ENCODE measurements at places on chromosomes 7 and 10. TPM values are rescaled to one million over a fixed set of nuclear protein-coding genes. Genes with fewer than 3 reads are reported as not detected.

Gene RBM17
- total RNA-seq, result 46.1 TPM

Gene SH2D4B
- total RNA-seq, result not detected

Gene TLL2
- total RNA-seq, result 0.17 TPM

Gene LIPK
- total RNA-seq, result not detected

Gene SDK1
- total RNA-seq, result 8.6 TPM

Gene NME8
- not detected for total RNA-seq

Gene CCZ1
- 35.7 TPM for total RNA-seq

Gene PRXL2A
- 13.9 TPM for total RNA-seq

GRCh38 chr10:123297175-123297574 is 143.0 kb downstream of the BUB3 start:
- H3K4me1 ChIP-seq, result no peaks in the 10 kb centered on the region
- no peaks in the 10 kb centered on the region for H3K27me3 ChIP-seq
- H3K27ac ChIP-seq, result no peak overlapping the region
- H3K36me3 ChIP-seq, result no peaks in the 10 kb centered on the region
- no peak overlapping the region for H3K4me3 ChIP-seq
- DNase-seq, result no peak

- no peaks in the 10 kb centered on the region for H3K27me3 ChIP-seq
- no peaks in the 10 kb centered on the region for H3K4me1 ChIP-seq
- DNase-seq, result no peak
- H3K36me3 ChIP-seq, result peaks cover 8% of the 10 kb centered on the region
- no peak overlapping the region for H3K4me3 ChIP-seq
- H3K27ac ChIP-seq, result no peak overlapping the region
These were observed 126.4 kb downstream of the ARHGAP22 start for GRCh38 chr10:48478469-48478868.

GRCh38 chr7:55490099-55490498 is 82.2 kb downstream of the VOPP1 start:
- H3K4me3 ChIP-seq, result no peak overlapping the region
- no peak overlapping the region for H3K27ac ChIP-seq
- no peaks in the 10 kb centered on the region for H3K4me1 ChIP-seq
- no peak for DNase-seq

- no peaks in the 10 kb centered on the region for H3K36me3 ChIP-seq
- no peaks in the 10 kb centered on the region for H3K4me1 ChIP-seq
- DNase-seq, result no peak
- H3K27me3 ChIP-seq, result no peaks in the 10 kb centered on the region
- H3K27ac ChIP-seq, result no peak overlapping the region
These were observed 150.4 kb upstream of the SEMA3E start for GRCh38 chr7:83799333-83799732.

DNA sequence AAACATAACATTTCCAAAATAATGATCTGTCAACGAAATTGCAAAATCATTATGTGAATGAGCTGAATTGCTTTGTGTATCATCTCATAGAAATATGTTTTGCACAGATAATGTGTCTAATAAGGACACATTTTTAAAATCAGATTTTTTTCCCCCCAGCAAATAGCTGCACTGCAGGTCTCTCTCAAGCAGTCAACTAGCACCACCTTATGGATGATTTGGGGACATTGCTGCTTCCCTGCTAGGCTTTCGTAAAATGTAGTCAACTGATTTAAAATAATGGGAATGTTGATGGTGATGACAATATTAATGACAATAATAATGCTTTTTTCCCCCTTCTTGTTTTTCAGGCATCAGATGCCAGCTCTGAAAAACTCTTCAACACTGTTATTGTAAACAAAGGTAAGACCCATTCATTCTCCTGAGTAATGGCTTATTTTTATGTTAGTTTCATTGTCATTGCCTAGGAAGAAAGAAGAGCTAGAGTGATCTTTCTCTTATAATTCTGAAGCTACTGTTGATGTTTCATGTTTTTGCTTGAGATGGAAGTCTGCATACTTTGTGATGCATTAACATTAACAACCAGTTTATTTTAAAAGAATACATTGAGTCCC is 433.6 kb upstream of the GALNT17 start:
- H3K4me1 ChIP-seq, result no peaks in the 10 kb centered on the region
- H3K36me3 ChIP-seq, result no peaks in the 10 kb centered on the region
- H3K4me3 ChIP-seq, result no peak overlapping the region
- no peaks in the 10 kb centered on the region for H3K27me3 ChIP-seq
- H3K27ac ChIP-seq, result no peak overlapping the region
- DNase-seq, result peak; percentile 81

GRCh38 chr10:98417973-98418664 is 3.1 kb upstream of the PYROXD2 start:
- peaks cover 9% of the 10 kb centered on the region for H3K36me3 ChIP-seq
- no peak overlapping the region for H3K4me3 ChIP-seq
- DNase-seq, result no peak
- peaks cover 3% of the 10 kb centered on the region for H3K4me1 ChIP-seq

- no peak overlapping the region for H3K27ac ChIP-seq
- no peaks in the 10 kb centered on the region for H3K27me3 ChIP-seq
- H3K4me3 ChIP-seq, result no peak overlapping the region
- no peaks in the 10 kb centered on the region for H3K4me1 ChIP-seq
These were observed 175.3 kb upstream of the KCTD7 start for GRCh38 chr7:66453340-66453739.

DNA sequence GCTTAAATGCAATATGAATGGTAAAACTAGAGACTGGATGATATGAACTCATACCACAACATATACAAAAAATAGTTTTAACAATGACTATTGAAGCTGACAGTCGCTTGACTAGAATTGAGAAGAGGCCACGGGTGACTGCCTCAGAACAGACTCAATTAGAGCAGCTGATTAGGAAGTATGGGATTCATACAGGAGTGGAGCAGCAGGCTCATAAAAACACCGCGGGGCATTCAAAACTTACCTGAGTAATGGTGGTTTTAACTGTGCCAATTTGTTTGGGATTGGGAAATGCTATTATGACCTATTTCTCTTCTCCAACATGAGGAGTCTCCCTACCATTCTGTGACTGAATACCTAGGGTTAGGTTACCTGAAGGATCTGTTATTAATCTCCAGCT is 2.1 kb downstream of the CADPS2 start:
- H3K27ac ChIP-seq, result no peak overlapping the region
- H3K36me3 ChIP-seq, result no peaks in the 10 kb centered on the region
- no peaks in the 10 kb centered on the region for H3K27me3 ChIP-seq
- H3K4me3 ChIP-seq, result no peak overlapping the region
- no peak for DNase-seq
- H3K4me1 ChIP-seq, result peaks cover 5% of the 10 kb centered on the region

GRCh38 chr10:30028738-30029030 is 30.7 kb downstream of the JCAD start:
- no peak overlapping the region for H3K27ac ChIP-seq
- no peaks in the 10 kb centered on the region for H3K36me3 ChIP-seq
- no peak for DNase-seq
- H3K4me1 ChIP-seq, result no peaks in the 10 kb centered on the region

DNA sequence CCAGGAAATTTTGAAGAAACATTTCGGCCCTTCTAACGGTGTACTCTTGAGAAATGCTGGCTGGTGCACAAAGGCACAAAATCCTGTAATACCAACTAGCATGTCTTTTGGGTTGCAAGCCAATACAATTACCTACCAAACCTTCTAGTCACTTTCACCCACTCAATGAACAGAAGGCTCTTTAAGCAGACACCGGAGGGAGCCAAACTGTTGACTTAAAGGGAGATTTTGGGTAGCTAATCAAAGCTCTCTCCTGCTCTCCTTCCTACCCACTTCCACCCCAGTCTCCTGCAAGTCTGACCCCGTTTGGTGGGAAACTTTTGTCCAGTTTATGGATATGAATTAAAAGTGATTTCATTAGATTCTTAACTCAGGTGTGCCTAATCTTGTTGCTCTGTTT is 24.0 kb downstream of the GRM3 start:
- DNase-seq, result no peak
- H3K36me3 ChIP-seq, result no peaks in the 10 kb centered on the region
- no peak overlapping the region for H3K27ac ChIP-seq
- no peaks in the 10 kb centered on the region for H3K27me3 ChIP-seq
- H3K4me1 ChIP-seq, result no peaks in the 10 kb centered on the region

GRCh38 chr7:139866047-139866837 is 37.2 kb downstream of the TBXAS1 start:
- H3K36me3 ChIP-seq, result no peaks in the 10 kb centered on the region
- H3K27me3 ChIP-seq, result peaks cover 4% of the 10 kb centered on the region
- no peak overlapping the region for H3K27ac ChIP-seq
- no peak overlapping the region for H3K4me3 ChIP-seq
- H3K4me1 ChIP-seq, result no peaks in the 10 kb centered on the region

- DNase-seq, result no peak
- H3K27ac ChIP-seq, result no peak overlapping the region
- no peaks in the 10 kb centered on the region for H3K4me1 ChIP-seq
- H3K4me3 ChIP-seq, result no peak overlapping the region
- no peaks in the 10 kb centered on the region for H3K27me3 ChIP-seq
These were observed 199.9 kb downstream of the KLF6 start for GRCh38 chr10:3584926-3585784.

GRCh38 chr7:46291050-46291438 is 370.0 kb upstream of the IGFBP3 start:
- H3K4me3 ChIP-seq, result no peak overlapping the region
- peak; percentile 17 for DNase-seq
- H3K36me3 ChIP-seq, result no peaks in the 10 kb centered on the region
- peaks cover 10% of the 10 kb centered on the region for H3K4me1 ChIP-seq
- no peaks in the 10 kb centered on the region for H3K27me3 ChIP-seq
- no peak overlapping the region for H3K27ac ChIP-seq

- H3K4me3 ChIP-seq, result no peak overlapping the region
- H3K27me3 ChIP-seq, result no peaks in the 10 kb centered on the region
- H3K36me3 ChIP-seq, result no peaks in the 10 kb centered on the region
- peak; percentile 64 for DNase-seq
- H3K27ac ChIP-seq, result no peak overlapping the region
These were observed 119.4 kb downstream of the ST7 start for GRCh38 chr7:117072620-117073118.

- H3K36me3 ChIP-seq, result no peaks in the 10 kb centered on the region
- peak; percentile 60 for DNase-seq
- H3K27me3 ChIP-seq, result no peaks in the 10 kb centered on the region
- H3K4me3 ChIP-seq, result no peak overlapping the region
These were observed 230.9 kb downstream of the ZEB1 start for GRCh38 chr10:31549896-31550295.

GRCh38 chr10:91054325-91054724 is 133.4 kb upstream of the ANKRD1 start:
- H3K27ac ChIP-seq, result no peak overlapping the region
- peaks cover 5% of the 10 kb centered on the region for H3K27me3 ChIP-seq
- H3K4me1 ChIP-seq, result no peaks in the 10 kb centered on the region
- no peak overlapping the region for H3K4me3 ChIP-seq
- no peaks in the 10 kb centered on the region for H3K36me3 ChIP-seq

- H3K36me3 ChIP-seq, result no peaks in the 10 kb centered on the region
- no peaks in the 10 kb centered on the region for H3K27me3 ChIP-seq
- no peak overlapping the region for H3K27ac ChIP-seq
- H3K4me1 ChIP-seq, result no peaks in the 10 kb centered on the region
- no peak overlapping the region for H3K4me3 ChIP-seq
These were observed 11.0 kb upstream of the SH2D4B start for GRCh38 chr10:80526742-80527141.

DNA sequence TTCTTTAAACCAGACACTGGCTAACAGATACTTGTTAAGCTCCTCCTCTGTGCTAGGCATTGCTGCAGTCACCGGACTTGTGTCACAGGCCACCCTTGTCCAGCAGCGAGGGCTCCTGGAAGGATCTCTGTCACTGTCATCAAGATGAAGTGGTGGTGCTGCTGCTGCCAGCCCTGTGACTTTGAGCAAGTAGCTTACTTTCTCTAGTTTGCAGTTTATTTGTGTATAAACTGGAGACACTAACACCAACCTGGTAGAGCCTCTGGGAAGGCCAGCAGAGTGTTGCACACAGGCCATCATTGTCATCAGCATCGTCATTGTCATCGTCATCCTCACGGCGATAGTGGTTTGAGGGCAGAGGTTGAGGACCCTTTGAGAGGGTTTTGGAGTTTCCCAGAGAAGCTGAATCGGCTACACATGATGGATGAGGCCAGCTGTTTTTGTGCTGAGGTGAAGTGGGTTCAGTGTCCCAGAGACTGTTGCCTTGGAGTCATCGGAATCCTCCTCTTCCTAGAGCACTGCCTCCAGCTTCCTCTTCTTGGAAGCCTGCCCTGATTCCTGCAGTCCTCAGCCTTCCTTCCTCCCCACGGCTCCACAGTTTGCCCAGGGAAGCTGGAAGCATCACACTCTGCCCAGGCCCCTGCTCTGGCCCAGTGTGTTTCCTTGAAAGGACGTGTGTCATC is 128.4 kb downstream of the GRK5 start:
- no peaks in the 10 kb centered on the region for H3K27me3 ChIP-seq
- peaks cover 1% of the 10 kb centered on the region for H3K36me3 ChIP-seq
- DNase-seq, result peak; percentile 61
- H3K4me1 ChIP-seq, result peaks cover 29% of the 10 kb centered on the region

GRCh38 chr10:127451628-127452027 is 97.5 kb upstream of the NPS start:
- H3K4me1 ChIP-seq, result no peaks in the 10 kb centered on the region
- H3K4me3 ChIP-seq, result no peak overlapping the region
- H3K36me3 ChIP-seq, result no peaks in the 10 kb centered on the region
- DNase-seq, result no peak
- H3K27me3 ChIP-seq, result no peaks in the 10 kb centered on the region
- H3K27ac ChIP-seq, result no peak overlapping the region

- no peaks in the 10 kb centered on the region for H3K36me3 ChIP-seq
- no peak overlapping the region for H3K4me3 ChIP-seq
- no peaks in the 10 kb centered on the region for H3K27me3 ChIP-seq
- no peak overlapping the region for H3K27ac ChIP-seq
These were observed 88.8 kb upstream of the INSIG1 start for GRCh38 chr7:155208681-155209477.

GRCh38 chr7:80910228-80910627 is 8.6 kb downstream of the SEMA3C start:
- no peak for DNase-seq
- no peaks in the 10 kb centered on the region for H3K27me3 ChIP-seq
- no peak overlapping the region for H3K27ac ChIP-seq
- peaks cover 4% of the 10 kb centered on the region for H3K36me3 ChIP-seq
- no peaks in the 10 kb centered on the region for H3K4me1 ChIP-seq

- no peaks in the 10 kb centered on the region for H3K36me3 ChIP-seq
- H3K4me1 ChIP-seq, result no peaks in the 10 kb centered on the region
These were observed 20.8 kb downstream of the CYP3A43 start for GRCh38 chr7:99848420-99849216.

DNA sequence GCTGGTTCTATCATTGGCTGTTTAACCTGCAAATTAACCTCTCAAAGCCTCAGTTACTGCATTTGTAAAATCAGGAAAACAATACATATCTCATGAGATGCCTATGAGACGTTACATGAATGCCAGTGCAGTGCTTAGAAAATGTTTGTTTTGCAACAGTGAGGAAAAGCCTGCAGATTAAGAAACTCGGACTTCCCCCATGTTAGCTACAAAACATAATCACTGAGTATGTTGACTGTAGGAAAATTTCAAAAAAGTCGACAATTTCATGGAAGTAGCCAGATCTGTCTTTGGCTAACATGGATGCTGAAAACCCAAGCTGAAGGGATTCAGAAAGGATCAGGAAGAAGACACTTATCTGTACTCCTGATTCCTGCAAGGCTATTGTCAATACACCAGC is 121.4 kb downstream of the TRIL start:
- DNase-seq, result no peak
- no peaks in the 10 kb centered on the region for H3K27me3 ChIP-seq
- H3K27ac ChIP-seq, result no peak overlapping the region
- no peak overlapping the region for H3K4me3 ChIP-seq
- no peaks in the 10 kb centered on the region for H3K36me3 ChIP-seq

Data from fibroblast of lung (primary cell).